ENCODE measurements at places on chromosomes 4 and X.
A peak's percentile ranks its signal among the peaks of the same experiment; 100 is the strongest.

GRCh38 chrX:39484159-39485068 is 613.3 kb downstream of the BCOR start:
- DNase-seq: no peak

GRCh38 chr4:38529189-38530115 is 134.5 kb upstream of the KLF3 start:
- DNase-seq: peak; percentile 54

DNA sequence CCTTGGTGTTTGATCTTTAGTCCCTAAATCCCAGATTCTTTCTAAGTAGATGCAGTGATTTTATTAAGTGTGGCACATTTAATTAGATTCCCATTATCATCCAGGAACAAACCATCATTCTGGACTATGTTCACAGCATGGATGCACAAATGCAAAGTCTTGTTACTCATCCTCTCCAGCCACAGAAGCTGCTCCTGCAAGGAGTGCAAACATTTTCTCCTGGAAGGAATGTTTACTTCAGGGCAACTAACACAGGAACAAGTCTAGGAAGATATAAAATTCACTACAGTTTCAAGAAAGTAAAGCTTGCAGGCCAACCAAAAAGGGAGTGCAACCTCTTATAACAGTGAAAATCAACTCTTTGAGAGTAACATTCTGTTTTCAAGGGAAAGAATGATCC is 106.0 kb downstream of the IQCM start:
- no peak for DNase-seq

GRCh38 chrX:83535417-83536196 is 27.5 kb downstream of the POU3F4 start:
- no peak for DNase-seq

- DNase-seq: no peak
Measured at GRCh38 chrX:78748846-78749245, 1.3 kb downstream of the LPAR4 start.

DNA sequence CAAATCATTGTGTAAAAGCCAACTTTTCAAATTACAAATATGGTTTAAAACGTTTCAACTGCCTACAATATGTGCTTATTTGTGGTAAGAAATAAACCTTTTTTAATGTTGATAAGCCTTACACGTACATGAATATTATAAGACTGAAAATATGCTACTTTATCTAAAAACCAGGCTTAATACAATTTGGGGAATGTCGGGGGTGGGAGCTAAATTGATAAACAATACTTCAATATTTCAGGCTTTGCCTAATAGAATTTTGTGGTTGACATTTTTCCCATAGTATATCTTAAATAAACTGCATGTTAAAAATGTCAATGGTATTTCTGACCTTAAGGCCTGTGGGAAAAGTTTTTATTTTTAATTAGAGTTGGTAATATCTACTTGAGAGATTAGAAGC is 69.8 kb upstream of the SLIT2 start:
- no peak for DNase-seq

GRCh38 chrX:43860646-43861370 is 21.4 kb downstream of the MAOB start:
- no peak for DNase-seq

DNA sequence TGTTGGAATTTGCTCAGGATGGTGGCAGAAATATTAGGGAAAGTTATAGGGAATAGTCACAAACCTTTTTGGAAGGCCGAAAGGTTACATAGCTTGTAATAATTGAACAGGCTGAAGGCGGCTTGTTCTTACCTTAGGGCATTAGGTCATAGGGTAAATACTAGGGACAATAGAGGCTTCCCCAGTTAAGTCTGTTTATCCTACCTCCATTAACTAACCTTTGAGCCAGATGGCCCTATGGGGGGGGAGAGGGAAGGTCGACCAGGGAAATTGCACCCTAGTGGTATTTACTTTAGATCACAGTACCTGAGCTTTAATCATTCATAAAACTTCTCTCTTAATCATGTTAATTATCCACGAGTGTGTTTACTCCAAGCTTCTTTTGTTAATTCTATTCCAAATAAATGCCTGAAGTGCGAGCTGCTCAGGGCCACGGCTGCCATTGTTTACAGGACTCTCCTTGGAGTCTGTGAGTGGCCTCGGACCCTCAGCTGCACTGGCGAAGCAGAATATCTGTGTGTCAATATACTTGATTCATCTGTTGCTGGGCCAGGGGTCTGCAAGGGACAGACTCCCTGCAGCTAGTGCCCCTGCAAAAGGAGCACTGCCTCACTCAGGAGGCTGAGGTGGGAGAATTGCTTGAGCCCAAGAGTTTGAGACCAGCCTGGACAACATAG is 22.9 kb downstream of the PAGE2 start:
- DNase-seq: no peak

- DNase-seq: no peak
Measured at GRCh38 chr4:155952501-155952901, 1.2 kb downstream of the CTSO start.

DNA sequence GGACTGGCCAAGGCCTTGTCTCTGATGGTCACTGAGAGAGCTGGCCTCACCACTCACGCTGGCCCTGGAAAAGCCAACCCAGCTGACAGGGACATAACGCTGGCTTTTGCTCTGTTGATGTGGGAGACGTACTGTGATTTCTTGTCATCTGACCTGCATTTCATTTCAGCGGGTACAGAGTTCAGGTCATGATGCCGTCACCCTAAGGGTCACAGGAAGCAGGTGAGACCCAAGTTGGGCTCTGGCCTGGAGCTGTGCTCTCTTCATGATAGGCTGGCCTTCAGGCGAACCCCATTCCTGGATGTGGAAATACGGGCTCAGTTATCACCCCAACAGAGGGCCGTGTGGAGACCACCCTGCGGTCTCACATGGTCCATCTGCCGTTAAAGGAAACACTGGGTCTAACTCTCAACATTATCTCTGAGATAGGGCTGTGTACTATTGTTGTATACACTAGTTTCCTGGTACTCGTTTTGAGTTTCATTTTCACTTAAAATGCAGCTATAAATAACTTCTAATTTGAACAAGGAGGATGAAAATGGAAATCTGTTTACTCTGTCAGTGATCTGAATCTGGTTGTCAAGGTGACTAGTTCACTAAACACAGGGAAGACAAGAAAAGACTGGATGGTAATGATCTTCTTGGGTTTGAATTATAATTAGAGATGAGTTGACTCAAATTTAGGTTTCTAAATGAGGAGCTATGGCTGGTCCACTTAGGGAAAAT is 89.1 kb downstream of the TBC1D9 start:
- no peak for DNase-seq

- DNase-seq: no peak
Measured at GRCh38 chr4:83381173-83381572, 46.5 kb upstream of the HPSE start.

GRCh38 chr4:106615410-106615945 is 246.9 kb upstream of the GIMD1 start:
- DNase-seq: no peak

DNA sequence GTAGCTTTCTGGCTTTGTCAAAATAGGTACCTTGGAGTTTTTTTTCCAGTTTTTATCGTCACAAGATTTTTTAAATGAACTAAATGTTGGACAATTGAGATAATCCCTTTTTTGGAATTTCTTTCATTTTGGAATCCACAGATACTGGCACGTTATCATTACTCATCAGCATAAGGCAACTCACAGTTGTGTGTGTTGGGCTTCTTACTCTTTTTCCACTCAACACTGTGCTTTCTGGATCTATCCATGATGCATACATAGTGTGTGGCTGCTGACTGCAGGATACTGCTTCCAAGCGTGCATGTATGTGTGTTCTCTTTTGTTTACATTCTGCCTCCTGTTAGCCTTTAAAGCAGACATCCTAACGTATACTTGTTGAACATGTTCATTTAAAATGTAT is 113.5 kb upstream of the FAM9A start:
- no peak for DNase-seq

DNA sequence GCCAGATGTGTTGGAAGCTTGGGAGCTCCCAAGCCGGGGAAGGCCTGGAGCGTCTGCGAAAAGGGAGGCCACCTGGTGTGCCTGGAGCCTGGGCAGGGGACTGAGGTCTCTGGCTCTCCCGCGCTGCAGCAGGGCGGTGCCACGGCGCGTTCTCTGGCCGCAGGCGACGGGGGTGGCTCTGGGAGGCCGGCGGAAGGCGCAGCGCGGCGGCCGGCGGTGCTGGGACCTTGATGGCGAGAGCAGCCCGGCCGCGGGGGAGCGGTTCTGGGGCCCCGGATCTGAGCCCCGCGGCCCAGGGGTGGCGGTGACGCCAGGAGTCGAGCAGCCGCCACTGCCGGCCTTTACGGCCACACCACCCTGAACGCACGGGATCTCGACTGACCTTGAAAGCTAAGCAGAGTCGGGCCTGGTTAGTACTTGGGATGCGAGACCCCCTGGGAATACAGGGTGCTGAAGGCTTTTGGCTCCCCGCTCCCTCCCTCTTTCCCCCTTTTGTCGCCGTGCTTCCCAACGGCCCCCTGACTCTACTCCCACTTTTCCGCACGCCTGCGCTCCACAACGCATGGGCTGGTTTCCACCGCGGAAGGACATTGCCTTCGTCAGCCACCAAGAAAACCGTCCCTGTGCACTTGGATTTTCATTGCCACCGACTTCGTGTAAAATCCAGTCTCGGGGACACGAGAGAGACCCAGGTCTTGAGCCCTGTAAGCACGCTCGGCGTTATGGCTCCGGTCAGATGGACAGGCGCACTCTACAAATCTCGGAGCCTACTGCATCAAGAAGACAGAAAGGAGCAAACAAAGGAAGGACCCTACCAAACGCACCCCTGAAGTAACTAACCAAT is 9.5 kb downstream of the FRG2 start:
- peak; percentile 55 for DNase-seq

DNA sequence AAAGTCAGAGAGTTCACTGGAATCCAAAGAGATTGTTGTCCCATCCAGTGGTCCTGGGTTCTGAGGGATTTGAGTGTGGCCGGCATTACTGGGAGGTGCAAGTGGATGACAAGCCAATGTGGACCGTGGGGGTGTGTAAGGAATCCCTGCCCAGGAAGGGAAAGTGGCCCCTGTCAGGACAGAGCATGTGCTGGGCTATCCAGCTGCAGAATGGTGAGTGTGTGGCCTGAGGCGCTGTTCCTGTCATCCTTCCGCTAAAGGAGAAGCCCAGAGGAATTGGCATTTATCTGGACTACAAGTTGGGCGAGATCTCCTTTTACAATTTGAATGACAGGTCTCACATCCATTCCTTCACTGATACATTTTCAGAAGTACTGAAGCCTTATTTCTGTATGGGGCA is 20.4 kb upstream of the TRIM60 start:
- DNase-seq: no peak

- DNase-seq: no peak
Measured at GRCh38 chr4:8433136-8433535, 7.4 kb downstream of the ACOX3 start.

DNA sequence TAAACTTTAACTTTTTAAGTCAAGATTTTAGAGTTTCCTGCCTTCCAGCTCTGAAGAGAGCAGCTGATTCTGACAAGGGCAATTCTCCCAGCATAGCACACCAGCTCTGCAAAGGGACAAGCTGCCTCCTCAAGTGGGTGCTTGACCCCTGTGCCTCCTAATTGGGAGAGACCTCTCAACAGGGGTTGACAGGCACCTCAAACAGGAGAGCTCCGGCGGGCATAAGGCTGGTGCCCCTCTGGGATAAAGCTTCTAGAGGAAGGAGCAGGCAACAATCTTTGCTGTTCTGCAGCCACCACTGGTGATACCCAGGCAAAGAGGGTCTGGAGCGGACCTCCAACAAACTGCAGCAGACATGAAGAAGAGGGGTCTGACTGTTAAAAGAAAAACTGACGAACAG is 872.9 kb upstream of the PCDH10 start:
- DNase-seq: no peak

GRCh38 chrX:95764972-95765451 is 919.6 kb upstream of the DIAPH2 start:
- peak; percentile 1 for DNase-seq

DNA sequence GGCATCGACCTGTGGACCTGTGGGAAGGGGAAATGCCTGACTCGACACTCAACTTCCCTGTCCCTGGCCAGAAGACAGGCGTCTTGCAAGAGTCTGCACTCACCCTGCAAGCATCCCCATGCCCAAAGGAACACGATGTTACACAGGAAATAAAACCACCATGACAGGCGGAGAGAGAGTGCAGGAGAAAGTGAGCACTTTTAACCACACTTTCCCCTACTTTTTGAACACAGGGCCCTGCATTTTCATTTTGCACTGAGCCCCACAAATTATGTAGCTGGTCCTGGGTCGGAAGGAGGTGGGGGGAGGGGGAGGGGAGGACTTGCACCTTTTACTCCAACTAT is 13.8 kb upstream of the MAN2B2 start:
- DNase-seq: no peak

GRCh38 chr4:48254381-48255071 is 15.1 kb downstream of the TEC start:
- no peak for DNase-seq

- no peak for DNase-seq
Measured at GRCh38 chr4:19879330-19879729, 372.4 kb upstream of the SLIT2 start.

DNA sequence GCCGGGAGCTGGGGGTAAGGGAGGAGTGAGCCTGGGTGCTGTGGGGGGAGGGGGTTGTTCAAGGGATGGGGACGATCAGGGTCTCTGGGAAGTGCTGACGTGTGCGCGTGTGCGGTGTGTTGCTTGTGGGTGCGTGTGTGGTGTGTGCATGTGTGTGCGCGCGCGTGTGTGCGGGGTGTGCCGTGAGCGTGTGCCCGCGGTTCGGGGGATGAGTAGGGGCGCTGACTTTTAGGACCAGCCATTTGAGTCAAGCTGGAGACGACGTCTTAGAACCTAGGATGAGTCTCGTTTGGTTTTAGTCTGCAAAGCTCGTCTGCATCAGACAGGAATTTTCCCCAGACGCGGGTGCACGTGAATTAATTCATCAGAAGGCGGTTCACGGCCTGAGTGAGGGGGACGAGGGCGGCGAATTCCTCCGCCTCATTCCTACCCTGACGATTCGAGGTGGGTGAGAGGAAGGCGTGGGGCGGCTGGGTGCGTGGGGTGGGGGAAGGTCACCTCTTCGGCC is 950 bp upstream of the TMEM271 start:
- no peak for DNase-seq

GRCh38 chr4:148874331-148874730 is 432.1 kb upstream of the NR3C2 start:
- no peak for DNase-seq

DNA sequence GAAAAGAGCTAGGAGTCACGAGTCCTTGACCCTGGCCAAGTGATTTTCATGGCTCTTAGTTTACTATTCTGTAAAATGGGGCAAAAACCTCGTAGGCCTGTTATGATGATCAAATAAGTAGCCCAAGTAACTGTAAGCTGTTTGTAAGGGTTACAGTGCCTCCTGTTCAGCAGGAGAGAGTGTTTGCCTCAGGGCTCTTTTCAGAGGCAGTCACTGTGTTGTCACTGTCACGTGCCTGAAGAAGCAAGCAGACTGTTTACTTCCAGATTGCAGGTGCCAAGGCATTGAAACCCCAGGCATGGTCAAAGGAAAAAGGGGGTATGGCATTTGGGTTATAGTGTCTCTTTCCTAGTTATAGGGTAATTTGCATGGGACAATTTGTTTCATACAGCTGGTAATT is 4.5 kb downstream of the RAB39B start:
- no peak for DNase-seq

- no peak for DNase-seq
Measured at GRCh38 chrX:80747832-80748231, 61.8 kb downstream of the BRWD3 start.

- no peak for DNase-seq
Measured at GRCh38 chr4:48079972-48080391, 54.1 kb downstream of the TXK start.

GRCh38 chr4:79273915-79274314 is 51.9 kb downstream of the NAA11 start:
- DNase-seq: no peak

- DNase-seq: no peak
Measured at GRCh38 chr4:6495736-6496135, 23.3 kb upstream of the PPP2R2C start.

Measured in GM20000 (cell line).